ENCODE measurements at places on chromosomes 7 and 10.

DNA sequence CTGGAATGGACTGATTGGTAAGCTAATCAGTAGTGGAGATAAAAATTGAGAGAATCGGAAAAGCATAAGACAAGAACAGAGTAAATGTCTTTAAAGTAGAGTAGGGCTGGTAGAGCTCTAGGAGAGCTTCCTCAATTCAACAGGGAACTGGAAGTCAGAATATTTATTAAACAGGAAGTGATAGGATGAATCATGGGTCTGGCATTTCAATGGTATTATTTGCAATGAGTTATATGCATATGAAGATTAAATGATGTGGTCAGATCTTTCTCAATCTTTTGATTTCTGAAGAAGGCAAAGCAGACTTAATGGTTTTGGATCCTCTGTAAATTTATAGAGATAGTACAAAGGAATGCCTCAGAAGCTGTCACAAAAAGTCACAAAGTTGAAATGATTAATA is 349.0 kb downstream of the HPSE2 start:
- DNase-seq = peak; percentile 80

GRCh38 chr7:139559364-139560105 is 36.0 kb downstream of the CLEC2L start:
- no peak for DNase-seq

- DNase-seq = no peak
Measured at GRCh38 chr7:27615420-27616185, 47.1 kb downstream of the HIBADH start.

DNA sequence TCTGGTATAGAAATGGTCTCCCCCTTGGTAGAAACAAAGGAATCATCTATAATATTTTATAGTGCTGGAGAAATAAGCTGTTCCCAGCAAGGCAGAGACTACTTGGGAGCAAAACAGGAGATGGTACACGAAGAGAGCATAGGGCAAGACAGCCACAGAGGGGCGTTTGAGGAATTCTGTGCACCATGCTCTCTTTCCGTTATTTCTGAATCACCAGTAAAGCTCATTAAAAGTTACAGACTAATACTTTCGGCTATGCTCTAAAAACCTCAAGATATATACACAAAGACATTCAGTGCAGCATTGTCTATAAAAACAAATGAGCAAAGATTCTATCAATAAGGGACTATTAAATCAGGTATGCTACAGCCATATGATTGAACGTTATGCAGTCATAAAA is 68.5 kb upstream of the FHIP2A start:
- DNase-seq = no peak

GRCh38 chr7:25662841-25663800 is 434.8 kb upstream of the NPVF start:
- no peak for DNase-seq

- no peak for DNase-seq
Measured at GRCh38 chr10:132269266-132270230, 38.2 kb downstream of the STK32C start.

- peak; percentile 85 for DNase-seq
Measured at GRCh38 chr10:33335801-33336581, 1.5 kb upstream of the NRP1 start.

DNA sequence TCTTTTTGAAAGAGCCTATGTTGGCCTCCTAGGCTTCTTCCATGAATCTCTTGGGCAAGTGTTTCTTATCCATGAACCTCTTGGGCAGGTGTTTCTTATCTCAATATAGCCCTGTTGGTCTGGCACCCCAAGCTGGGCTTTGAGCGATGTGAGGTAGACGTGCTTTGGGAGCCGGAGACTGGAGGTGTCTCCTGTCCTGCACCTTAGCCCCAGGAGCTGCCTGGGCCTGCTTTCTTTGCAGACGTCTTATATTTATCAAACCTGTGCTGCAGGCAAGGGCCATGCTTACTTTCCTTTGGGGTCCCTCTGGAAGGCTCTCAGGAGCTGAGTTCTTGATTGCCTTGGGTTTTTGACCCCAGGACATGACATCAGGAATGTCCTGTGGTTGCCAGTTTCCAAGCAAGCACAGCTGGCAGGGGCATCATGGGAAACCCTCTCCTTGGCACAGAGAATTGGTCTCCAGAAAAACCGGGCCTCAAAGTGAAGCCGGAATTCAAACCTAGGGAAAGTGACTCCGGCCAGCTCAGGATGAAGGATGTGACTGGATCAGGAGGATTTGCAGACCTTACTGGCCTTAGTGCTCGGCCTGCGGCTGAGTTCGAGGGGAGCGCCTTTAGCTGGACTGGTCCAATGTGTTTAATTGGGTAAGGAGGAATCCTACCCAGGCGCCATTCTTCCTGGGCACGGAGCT is 2.8 kb downstream of the JAKMIP3 start:
- DNase-seq = no peak

DNA sequence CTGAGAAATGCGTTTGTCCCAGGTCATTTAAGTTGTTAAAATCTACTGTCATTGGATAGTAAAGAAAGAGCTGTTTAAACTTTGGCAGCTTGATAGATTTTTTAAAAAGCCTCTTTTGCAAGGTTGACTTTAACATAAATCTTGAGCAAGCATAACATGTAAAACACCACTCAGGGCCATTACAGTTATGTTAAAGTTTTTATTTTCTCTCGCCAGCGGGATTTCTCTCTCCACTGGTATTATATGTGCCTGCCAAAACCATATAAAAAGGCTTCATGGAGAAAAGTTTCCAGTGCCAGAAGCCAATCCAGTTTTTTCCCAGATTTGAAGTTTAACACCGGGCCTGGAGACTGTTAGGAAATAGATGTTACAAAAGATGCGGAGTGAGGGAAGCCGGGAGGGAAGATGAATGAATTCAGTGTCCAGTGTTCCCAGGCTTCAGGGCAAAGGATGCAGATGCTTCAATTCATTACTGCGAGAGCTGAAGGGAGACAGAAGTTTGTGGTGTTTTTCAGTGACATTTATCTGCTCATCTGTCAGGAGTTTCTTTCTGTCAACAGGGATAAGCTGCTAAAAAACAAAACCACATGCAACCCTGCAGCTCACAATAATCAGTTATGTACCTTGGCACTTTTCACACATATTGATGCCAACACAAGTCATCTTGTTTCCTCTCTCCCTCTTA is 155.5 kb downstream of the SPAG6 start:
- no peak for DNase-seq

DNA sequence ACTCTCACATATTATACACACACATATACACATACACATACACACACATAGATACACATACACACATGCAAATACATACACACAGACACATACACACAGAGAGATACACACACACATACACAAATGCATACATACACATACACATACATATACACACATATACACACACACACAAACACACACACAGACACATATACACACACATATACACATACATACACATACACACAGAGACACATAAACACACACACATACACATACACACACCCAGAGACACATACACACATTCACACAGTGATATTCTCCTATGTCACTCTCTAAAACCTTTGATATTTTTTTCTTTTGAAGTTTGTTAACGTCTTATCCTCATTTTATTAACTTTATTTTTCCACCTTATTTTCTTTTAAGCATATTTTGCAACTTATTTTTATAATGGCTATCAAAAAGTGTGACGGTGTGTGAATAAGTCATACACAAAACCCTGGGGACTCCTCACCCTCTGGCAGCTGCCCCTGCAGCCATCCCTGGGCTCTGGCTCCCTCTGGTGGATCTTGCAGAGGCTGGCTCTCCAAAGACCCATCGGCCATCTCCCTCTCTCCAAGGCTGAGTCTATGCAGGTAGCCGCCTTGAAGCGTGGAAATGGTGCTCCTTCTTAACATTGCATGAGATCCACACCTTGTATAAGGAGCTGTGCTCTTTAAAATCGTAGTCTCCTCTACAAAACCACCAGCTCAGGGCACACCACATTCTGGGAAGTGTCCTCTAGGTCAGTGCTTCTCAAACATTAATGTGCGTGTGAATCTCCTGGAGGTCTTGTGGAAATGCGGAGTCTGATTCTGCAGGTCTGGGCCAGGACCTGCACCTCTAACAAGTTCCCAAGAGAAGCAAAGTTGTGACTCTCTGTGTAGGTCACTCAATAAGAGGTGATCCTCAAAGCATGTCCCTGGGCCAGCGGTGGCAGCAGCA is 4.1 kb upstream of the C10orf120 start:
- peak; percentile 62 for DNase-seq

GRCh38 chr10:22252224-22252800 is 34.5 kb upstream of the EBLN1 start:
- DNase-seq = peak; percentile 70
